SK-N-DZ (cell line): ENCODE measurements at places on chromosomes 11 and 22.

DNA sequence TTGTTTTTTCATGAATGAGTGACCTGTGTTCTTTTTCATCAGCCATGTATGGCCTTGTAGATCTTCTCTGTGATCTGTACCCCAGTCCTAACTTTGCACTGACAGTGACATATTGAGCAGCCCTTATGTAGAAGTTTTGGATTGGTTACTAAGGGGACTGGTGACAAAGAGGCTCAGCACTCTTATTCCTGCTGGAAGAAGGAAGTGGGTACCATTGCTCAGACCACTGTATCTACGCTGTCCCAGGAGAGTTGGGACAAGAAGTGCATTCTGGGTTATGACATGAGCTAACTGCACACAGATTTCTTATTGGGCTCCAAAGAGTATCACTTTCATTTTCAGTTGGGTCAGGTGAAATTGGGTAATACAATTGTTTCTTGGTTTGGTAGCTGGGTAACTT, 107.8 kb upstream of the RASSF10 start:
- DNase-seq: no peak

DNA sequence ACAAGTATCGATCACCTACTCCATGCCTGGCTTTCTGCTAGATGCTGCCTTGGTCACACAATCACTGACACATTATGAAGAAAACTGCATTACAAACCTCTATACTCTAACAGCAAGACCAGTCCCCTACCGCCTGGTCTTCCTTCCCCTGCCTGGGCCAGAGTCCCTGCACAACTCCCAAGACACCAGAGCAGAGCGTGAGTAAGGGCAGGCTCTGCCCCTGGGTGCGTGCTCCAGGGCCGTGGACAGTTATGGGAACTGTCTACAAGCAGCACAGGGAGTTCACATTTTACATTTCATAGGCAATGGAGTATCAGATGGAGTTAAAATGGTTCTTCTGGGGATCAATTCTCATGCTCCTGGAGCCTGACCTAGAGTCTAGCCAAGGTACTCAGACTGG, 6.5 kb downstream of the FZD4 start:
- no peak for DNase-seq

GRCh38 chr22:32396746-32397145, 15.3 kb downstream of the RTCB start:
- no peak for DNase-seq

DNA sequence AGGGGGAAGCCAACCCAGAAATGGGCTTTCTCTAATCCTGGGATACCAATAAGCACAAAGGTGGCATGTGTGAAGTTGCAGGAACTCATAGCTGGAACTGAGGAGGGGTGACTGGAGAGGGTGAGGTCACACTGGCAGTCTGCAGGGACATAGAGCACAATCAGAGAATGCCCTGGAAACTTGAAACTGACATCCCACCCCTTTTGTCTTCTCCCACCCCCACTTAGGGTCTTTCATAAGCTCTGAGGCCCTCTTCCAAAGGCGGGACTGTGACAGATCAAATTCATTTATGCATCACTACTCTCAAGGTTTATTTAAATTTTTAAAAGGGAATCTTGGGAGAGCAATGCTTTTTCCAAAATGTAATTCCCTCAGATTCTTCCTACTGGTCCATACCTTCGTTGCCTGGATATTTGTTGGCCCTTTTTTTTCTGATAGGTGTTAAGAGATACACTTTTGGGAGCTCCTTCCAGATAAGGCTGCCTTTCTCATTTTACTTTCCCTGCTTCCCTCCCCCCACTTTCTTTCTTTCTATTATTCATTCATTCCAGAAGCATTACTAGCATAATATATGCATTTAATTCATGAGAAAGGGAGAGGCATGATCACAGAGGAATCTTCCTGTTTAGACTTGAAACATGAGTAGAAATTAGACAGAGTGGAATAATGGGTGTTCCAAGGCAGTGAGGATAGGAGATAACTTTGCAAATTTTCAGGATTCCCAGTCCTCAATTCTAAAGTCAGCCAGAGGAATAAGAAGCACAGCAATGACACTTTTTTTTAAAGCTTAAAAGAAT, 14.8 kb downstream of the OR51E2 start:
- no peak for DNase-seq

DNA sequence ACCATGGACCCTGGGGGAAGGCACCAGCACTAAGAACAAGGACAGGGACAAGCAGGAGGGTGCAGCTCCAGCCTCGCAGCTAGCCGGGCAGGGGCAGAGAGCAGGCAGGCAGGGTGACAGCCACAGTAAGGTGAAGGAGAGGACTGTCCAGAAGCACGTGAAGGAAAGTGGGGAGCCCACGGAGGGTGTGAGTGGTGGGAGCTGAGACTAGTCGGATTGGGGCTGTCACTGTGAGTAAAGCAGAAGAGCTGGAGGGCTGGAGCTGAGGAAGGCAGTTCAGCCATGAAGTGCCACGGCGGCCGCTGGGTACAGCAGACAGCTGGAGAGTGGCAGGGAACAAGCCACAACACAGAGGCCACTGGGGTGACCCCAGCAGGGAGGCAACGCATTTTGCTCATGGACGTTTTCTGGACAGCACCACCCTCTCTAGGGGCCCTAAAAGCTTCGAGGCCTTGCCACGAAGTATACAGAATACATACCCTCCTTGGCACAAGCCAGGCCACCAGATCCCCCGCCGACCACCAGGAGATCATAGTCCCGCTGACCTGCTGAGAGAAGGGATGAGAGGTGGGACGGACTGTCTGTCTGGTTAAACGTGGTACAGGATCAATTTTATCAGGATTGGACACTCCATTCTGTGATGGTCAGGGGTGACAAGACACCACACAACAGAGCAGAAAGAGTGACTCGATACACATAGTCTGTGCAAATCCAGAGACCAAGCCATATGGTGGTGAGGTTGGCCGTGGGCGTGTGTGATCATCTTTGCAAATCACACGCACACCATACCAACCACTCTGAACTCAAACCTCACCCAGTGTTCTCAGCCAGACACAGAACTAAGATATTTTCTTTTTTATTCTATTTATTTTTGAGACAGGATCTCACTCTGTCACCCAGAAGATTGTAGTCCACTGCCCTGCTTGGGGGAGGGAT, 10.8 kb upstream of the COMT start:
- DNase-seq: no peak

GRCh38 chr11:79227767-79228755, 212.8 kb downstream of the TENM4 start:
- no peak for DNase-seq

DNA sequence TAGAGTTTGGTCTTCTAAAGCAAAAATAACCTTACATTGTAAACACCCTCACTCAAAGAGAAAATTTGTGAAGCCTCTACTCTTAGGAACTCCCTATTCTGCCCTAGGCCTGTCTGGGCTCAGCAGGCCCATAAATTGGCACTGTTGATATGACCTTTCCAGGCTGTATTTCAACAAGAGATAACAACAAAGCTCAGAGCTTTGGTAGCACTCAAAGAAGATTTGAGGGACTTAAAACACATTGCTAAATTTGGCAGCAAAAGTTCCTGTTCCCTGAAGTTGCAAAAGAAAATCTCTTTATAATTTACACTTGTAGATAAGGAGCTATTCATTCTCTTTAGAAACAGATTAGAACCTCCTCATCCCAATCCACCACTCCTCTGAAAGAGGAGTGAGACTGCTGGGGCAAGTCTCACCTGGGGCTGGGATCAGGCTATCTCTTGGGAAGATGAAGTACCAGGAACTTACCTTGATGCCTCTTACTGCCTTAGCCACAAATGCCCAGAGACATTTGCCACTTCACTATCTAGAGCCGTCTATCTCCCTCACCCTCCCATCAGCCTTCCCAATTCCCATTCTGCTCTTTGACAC, 110.4 kb upstream of the AKIP1 start:
- DNase-seq: no peak

DNA sequence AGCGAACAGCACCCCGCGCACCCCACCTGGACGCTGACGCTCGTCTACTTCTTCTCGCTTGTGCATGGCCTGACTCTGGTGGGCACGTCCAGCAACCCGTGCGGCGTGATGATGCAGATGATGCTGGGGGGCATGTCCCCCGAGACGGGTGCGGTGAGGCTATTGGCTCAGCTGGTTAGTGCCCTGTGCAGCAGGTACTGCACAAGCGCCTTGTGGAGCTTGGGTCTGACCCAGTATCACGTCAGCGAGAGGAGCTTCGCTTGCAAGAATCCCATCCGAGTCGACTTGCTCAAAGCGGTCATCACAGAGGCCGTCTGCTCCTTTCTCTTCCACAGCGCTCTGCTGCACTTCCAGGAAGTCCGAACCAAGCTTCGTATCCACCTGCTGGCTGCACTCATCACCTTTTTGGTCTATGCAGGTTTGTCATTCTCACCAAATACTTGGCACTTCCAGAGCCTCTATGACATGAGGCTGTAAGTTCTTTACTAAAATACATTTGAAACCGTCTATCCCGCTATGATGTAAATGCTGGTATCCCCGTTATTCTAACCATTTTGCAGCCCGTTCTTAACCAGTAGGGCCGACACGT, 535 bp downstream of the AQP11 start:
- peak; percentile 34 for DNase-seq

DNA sequence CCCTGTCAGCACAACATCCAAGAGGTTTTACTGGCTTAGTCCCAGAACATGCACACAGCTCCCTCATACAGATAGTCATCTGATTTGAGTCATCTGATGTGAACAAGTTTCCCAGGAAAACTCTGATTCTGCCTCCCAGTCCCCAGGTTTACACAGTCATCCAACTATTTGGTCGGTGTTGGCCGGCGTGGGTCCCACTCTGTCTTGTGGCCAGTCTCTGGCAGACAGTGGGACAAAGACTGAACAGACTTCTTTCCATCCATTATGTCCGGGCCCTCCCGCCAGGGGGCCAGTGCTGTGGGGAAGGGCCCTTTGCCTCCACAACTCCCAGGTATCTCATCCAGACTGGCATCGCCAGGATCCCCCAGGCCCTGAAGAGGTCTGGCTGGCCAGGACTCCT, 60.0 kb downstream of the BTG4 start:
- DNase-seq: no peak

GRCh38 chr11:110430267-110431050, 711 bp downstream of the FDX1 start:
- peak; percentile 11 for DNase-seq

GRCh38 chr11:107961480-107961879, 33.2 kb downstream of the RAB39A start:
- no peak for DNase-seq

- no peak for DNase-seq
These were observed 37.1 kb downstream of the PKNOX2 start for GRCh38 chr11:125201525-125202141.

DNA sequence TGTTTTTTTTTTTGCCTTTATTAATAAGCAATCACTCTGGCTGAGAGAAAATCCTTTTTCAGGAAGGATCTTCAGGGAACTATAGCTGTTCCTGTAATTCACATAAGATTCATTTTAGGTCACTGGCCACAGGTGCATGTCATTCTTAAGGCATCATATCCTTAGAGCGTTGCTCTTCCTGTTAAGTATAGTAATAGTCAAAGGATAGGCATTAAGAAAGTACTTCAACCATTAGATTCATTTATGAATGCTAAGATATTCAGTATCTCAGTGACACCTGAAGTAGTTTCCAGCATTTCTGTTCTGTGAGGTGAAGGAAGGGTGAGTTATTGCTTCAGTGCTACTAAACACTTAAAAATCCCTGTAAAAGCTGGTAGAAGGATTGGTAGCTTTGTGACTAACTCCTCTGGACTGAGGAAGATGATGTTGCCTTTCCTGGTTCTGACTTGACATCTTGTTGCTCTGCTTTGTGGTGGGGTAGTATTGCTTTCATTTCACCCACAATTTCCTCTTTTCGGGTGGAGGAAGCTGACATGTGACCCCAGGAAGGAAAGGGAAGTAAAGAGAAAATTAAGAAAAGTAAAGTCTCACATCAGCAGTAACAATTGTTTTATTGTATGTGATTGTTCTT, 34.7 kb downstream of the RNF169 start:
- no peak for DNase-seq

GRCh38 chr11:10551290-10551592, 10.3 kb upstream of the RNF141 start:
- DNase-seq: no peak

DNA sequence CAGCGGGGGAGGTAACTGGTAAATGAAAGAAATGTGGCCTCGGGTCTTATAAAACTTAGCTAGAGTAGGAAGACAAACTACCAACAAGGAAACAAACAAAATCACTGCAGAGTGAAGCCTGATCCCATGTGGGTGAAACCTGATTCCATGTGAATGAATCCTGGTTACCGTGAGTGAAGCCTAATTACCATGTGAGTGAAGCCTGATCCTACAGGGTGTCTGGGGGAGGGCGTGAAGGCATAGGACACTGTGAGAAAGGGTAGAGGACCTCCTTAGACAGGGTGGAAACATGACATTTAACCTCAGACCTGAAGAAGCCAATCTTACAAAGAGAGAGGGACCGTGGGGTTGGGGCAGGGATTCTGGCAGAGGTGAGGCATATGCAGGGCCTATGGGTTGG, 106.2 kb upstream of the USP47 start:
- no peak for DNase-seq

DNA sequence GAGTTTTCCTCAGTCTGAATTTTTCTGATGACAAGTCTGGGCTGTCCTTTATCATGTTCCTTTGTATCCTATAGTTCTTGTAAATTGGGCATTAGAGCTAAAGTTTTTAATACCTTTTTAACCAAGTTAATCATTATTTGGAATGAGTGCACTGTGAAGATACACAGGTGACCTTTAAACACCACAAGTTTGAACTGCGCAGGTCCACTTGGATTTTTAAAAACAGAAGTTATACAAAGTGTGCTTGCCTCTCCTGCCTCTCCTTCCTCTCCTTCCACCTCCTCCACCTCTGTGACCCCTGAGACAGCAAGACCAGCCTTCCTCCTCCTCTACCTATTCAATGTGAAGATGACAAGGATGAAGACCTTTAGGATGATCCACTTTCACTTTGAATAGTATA, 4.4 kb upstream of the TCP11L1 start:
- DNase-seq: no peak

DNA sequence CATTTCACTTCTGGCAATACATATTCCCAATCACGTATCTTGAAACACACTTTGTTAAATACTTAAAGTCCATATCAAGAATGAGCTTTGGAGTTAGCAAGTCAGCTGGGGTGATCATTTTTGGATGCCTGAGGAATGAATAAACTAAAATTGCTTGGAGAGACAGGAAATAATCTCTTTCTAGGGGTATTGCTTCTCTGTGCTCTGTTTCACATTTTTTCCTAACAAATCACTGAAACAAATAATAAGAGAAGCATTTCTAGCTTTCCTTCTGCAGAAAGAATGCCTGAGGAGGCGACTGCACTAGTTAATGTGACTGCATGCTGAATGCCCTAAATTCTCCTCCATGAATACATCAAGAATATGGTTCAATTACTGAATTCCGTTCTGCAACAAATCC, 541.4 kb upstream of the CCDC90B start:
- no peak for DNase-seq

- DNase-seq: no peak
These were observed 102.2 kb upstream of the RAG2 start for GRCh38 chr11:36700246-36700645.
